ENCODE measurements at places on chromosomes 1 and 21.

DNA sequence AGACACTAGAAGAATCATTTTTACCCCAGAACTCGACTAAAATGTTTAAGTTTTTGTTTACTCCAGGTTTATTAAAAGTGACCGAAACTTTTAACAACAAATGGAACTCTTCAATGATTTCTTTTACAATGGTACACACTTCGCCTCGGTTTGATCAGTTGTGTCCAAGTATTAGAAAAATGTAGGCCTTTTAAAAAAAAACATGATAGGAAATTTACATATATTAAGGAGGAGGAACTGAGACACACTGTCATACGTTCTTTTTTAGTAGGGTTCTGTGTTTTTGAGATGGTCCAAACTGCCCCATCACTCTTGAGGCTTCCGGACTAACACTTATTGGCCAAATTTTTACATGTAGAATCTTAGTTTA lies 1.3 kb downstream of the PRDM2 start:
- no peak for DNase-seq

DNA sequence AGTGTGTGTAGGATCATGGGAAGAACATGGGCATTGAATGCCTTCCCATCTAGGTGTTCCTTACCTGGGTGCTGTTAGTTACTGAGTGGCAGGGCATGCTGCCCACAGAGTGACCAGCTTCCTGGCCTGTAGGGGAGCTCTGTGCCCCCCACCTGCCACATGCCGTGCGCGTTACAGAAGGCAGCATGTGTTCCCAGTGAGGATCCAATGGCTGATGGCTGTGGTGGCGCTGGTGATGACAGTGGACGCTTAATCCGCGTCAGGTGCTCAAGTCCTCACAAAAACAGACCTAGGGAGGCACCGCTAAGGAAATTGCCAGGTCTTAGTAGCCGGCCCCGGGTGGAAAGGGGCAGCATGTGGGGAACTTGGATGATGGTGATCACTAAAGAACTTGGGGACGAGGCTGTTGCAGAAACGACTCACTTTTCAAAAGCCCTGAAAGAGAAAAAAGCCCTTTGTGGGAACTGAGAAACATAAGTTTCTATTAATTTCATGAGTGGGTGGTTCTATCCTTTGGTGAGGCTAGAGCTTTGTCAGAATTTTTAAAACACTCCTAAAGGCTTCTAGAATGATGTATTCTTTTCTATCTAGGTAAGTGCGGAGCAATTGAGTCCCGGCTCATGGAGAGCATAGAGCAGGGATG lies 93.2 kb downstream of the PRDM2 start:
- no peak for DNase-seq

DNA sequence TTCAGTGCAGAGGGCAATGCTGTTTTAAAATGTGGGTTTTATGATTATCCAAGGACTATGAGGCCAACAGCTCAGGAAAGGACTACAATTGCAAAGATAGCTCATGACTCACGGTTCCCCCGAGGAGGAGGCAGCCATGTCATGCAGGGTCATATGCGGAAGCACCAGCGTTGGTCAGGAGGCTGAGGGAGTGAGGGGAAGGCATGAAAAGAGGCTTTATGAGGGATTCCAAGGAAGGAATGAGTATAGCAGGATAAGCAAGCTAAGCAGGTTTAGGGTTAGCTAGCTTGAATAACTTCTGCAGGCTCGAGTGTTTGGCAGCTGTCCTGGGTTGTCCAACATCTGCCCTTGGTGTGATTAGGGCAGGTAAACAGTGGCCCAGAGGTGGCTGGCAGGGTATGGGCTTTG lies 495.1 kb downstream of the SETD4 start:
- no peak for DNase-seq

DNA sequence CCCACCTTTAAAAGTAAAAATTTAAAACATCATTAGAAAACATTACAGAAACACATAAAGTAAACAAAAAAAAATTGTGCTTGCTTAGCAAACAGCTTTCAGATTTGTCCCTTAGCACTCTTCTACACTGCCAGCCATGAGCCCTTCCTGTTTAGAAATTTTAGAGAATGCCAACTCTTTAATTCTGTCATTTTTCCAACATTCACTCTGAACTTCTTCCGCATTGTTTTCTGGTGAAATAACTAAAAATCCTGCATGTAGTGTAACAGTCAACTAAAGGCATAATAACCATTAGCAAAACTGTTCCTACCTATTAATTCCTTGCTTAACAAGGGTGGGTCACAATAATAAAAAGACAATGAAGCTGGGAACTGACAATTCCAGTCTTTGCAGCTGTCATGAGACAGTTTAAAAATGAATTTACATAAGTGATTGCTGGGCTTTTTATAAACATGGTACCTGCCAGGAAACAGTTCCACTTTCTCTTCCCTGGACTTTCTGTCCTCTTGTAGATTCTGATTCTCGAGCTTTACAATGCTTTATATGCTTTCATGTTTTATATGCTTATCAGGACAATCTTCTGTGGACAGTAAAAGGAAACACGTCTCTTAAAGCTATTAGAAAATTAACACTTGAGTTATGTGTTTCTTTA lies 19.0 kb downstream of the GNG12 start:
- DNase-seq: no peak

GRCh38 chr21:42855937-42856335 lies 23.4 kb downstream of the WDR4 start:
- no peak for DNase-seq

- no peak for DNase-seq
Observed at GRCh38 chr1:65250826-65251225, 58.5 kb upstream of the DNAJC6 start.

GRCh38 chr1:3073489-3074296 lies 4.7 kb downstream of the PRDM16 start:
- DNase-seq: no peak

DNA sequence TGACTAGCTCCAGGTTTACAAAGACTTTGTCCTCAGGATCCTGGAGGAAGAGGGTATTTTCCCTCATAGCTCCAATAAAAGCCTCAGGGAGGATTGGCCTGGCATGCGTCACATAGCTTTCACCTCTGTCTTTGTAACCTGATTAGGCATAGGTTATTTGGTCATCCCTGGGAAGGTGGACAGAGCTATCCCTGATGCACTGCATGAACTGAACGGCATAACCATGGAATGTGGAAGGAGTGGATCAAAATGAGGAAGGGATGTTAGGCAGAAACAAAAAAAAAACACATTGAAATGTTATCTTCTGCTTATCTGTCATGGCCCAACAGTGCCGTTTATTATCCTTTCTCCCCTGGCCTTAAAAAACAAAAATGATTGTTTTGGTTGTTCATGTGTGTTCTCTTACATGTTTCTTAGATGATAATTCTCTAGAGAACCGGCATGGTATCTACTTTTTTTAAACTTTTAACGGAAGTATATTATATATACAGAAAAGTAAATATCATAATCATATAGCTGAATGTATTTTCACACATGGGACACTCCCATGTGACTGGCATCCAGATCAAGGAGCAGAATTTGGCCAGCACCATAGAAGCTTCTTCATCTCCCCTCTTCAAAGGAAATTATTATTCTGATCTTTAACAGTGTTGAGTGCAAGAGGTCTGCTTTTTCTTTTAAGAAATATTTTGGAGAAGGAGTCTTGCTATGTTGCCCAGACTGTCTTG lies 85.3 kb downstream of the RPS6KC1 start:
- DNase-seq: no peak

DNA sequence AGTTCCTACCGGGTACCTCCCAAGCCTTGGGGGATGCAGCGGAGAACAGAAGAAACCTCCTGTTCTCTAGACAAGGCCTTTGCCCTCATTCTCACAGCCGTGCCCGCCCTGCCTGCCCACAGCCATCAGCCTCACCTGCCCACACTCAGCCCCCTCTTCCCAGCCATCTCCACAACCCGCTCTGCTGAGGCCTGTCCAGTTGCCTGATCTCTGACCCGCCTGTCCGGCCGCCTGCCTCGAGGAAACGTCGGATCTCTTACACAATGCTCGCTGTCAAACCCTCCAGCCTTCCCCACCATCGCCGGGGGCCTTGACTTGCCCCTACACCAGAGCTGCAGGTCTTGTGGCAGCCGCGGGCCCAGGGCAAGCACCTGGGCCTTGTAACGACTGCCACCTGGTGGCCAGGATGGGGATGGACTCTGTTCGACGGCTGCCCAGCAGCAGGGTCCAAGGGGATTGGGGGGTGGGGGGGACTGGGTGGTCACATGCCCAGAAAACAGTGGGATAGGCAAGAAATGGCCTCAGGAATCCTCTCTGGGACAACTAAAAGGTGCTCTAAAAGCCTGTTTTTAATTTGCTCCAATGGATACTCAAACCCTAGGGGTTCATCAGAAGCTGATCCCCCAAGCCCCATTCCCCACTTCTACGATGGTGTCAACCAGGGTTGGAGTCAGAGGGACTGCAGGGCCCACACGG lies 31.0 kb downstream of the SLC45A1 start:
- peak; percentile 56 for DNase-seq
